ENCODE measurements at places on chromosomes 4 and X. TPM values are rescaled to one million over a fixed set of nuclear protein-coding genes. Genes with fewer than 3 reads are reported as not detected.

DNA sequence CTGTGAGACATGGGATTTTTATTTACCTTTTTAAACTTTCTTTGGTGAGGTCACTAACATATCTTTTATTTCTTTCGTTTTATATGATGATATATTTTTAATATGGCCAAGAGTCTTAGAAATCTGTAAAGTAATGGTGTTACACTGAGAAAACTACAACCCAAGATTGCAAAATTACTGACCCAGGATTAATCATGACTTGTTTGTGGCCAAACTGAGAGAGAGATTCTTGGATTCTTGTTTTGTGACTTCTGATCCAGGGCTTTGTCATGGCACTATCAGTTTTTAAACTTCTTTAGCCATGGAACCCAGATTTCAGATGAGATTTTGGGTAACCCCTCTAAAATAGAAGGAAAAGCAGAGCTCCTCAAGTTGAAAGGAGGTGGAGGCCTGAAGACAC lies 42.0 kb downstream of the SGMS2 start:
- DNase-seq = no peak

DNA sequence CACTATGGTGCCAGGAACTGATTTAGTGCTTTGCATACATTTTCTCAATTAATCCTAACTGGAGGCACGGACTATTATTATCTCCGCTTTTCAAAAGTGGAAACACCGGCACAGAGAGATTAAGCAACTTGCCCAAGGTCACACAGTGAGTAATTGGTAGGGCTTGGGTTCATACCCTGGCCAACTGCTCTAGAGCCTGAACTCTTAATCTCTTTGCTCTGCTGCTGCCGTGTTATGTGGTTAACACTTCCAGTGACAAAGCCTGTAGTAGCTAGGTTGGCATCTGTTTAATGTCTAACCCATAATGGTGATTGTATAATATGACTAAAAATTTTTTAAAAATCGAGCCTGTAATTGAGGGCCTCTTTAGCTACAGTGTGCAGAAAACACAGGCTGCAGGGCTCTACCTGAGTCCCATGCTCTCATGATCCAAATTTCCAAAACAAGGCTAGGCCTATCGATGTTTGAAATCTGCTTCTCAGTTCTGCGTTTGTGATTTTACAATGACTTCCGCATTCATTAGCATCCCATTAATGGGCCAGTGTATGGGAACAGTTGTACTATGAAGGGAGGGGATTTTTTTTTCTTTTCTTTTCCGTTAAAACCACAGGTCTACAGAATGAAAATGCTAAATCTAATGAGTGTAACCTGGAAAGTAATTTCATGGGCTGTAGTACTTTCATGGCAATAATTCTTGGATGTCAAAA lies 219.3 kb upstream of the JADE1 start:
- DNase-seq = no peak

DNA sequence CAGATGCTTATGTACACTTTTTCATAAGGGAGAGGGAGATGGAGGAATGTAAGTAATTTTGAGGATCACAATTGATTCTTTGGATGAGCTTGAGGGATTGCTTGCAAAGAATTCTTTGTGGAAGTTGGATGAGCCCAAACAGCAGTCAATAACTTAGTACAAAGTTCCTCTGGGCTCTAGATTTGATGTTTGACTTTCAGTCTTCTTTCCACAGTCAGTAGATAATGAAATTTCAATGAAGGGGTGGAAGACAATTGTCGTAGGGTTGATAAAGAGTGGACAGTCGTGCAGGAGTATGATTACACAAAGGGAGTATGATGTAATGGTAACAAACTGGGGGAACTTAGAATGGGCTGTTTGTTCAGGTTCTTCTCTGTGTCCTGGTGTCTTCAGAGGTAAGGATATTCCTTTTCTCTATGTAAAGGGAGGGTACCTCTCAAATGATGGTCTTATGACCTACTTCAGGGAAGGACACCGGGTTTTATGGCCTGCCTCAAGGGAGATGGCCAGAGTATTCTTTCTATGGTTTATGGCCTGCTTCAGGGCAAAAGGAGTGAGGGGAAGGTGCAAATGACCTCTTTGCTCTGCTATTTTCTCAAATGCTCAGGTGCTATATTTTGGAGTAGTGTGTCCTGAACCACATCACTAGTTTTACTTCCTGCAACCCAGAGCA lies 1.7 kb upstream of the ABRAXAS1 start:
- no peak for DNase-seq

DNA sequence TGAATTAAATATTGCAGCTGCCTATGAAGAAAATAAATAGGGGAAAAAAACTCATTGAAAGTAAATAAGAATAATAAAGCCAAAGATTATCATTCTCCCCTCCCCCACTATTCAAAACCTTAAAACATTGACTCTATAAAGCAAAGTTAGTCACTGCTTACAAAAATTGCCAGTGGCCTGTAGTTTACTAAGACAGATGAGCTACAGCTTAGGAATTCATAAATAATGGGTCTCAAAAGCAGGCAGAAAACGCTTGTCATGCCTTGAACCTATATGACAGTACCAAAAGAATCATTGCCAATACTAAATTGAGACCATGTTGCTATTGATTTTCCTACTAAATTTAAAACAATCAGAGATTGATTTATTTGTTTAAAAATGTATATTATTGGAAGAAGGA lies 78.9 kb downstream of the SLC10A7 start:
- DNase-seq = no peak

DNA sequence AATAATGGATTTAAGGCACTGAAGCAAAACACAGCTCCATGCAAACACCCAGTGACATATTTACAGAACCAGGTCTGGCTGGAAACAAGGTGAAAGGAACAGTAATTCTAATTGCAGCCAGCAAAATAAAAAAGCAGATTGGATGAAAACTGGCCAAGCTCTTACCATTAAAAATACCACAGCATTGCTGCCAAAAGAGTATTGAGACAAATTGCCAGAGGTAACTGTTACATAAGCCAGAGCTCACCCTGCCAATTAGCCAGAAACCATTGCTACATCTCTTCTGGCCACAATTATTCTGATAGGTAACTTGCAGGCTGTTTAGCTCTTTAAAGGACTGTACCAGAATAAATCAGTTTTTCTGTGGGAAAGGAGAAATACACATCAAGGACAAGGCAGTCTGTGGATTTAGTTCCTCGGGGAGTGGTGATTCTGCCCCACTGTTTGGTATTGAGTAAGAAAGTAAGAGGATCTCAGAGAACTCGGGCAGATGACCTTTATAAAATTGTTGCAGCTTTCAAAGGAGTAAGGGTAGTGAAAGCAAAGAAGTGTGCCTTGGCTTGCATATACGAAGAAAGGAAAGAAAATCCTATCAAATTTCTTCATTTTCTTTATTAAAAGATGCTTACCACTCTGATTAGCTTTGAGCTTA lies 369.5 kb downstream of the PPP3CA start:
- DNase-seq = no peak

GRCh38 chrX:672931-673330 lies 42.3 kb downstream of the SHOX start:
- DNase-seq = no peak

DNA sequence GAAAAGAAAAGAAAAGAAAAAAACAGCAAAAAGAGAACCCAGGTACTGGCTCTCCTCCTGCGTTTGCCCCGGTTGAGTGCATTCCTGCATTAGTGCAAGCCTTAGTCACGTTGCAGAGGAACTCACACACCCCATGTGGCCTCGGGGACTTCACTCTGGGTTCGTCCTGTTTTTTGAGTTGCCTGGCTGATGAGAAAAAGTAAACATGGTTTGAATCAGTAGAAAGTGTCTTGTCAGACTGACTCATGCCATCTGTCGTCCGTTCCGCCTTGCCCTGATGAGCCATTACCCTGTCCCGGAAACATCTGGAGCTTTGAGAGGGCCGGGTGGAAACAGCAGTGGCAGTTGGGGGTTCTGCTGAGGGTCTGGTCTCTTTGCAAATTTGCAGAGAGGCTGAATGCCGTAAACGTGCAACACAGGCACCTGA lies 16.3 kb downstream of the CD99 start:
- DNase-seq = peak; percentile 74

- DNase-seq = no peak
Measured at GRCh38 chrX:79139446-79139845, 5.0 kb upstream of the GPR174 start.

DNA sequence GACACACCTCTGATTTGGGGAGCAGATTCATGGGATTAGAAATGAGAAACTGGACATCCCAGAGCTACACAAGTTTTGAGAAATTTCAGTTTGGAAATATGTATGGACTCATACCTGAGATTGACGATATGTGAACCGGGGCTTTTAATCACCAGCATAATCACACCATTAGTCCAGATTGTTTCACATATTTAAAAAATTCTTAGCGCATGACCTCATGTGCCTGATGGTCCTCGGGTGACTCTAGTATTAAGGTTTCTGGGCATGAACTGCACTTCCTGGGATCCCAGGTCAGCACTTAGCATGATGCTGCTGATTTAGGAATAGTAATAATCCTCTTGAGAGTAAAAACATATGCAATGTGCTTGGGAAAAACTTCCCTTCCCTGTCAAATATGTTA lies 91.9 kb upstream of the BCOR start:
- no peak for DNase-seq

- no peak for DNase-seq
Measured at GRCh38 chrX:29065477-29065876, 478.2 kb downstream of the IL1RAPL1 start.

- DNase-seq = no peak
Measured at GRCh38 chr4:103918214-103918613, 198.4 kb upstream of the TACR3 start.

DNA sequence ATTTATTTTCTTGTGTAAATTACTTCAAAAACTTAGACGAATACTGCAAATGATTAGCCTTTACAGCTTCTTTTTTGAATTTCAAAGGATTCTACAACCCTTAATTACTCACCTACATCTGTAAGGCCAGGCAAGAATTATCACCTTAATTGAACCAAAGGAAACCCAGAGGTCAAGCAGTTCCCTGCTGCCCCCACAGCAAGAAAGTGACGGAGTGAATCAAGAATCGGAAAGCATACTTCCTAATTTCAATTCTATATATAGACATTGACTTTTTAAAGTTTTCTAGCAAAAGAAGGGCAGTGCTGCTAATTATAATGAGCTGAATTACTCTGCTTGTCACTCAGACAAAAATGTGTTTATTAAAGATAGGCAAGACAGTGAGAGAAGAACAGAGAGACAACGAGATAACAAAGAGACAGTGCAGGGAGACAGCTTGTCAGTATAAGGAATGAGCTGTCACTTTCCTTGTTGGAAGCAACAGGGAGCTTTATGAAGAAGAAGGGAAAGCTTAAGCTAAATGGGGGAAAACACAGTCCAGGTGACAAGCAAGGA lies 47.5 kb upstream of the SPANXN4 start:
- DNase-seq = no peak

DNA sequence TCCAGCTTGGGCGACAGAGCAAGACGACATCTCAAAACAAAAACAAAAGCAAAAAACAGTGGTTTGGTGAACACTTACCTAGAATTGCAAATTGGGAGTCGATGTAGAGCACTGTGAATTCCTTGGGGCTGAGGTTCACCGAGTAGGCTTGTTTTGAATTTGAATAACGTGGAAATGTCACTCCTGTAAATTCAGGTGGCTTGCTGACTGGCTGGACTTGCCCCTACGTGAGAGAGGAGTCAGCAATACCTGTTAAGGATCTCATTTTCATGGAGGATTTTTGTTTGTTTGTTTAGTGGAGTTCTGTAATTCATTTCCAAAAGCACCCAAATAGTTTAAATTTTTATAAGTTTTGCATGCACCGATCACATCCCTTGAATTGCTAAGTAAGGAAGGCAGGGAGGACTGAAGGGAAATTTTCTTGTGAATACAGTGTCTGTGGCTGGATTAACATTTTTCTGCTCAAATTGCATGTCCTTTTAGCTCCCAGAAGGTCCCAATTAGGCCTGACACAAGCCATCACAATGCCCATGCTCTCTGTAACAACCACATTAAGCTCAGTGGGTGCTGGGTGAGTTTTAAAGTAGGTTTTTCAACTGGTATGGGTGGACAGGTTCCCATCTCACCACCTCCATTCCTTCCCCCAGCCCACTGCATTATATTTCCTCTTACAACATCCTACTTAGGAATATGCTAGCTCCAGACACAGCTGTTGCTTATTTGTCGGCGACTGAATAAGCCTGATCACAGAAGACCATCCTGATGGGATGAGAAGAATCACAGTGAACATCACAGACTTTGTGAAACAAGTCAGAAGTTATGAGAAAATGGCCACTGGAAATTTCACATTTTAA lies 58.5 kb upstream of the TTC29 start:
- DNase-seq = no peak

DNA sequence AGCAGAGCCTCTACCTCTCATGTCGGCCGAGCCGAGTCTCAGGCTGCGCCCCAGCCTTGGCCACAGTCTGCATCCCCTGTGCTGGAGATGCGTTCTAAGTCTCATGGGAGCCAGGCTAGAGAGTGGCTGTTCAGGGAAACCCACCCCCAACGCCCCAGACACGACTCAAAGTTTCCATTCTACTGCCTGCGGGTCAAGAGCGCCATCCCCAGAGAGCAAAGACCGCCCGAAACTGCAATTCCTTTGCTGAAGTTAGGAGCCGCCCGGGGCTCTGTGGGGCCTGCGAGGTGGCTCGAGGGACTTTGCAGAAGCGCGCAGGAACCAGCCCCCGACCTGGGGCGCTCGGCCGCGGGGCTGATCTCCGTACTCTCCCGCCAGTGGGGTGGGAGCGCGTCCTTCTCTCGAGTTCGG lies 10.0 kb upstream of the ELF4 start:
- DNase-seq = no peak

DNA sequence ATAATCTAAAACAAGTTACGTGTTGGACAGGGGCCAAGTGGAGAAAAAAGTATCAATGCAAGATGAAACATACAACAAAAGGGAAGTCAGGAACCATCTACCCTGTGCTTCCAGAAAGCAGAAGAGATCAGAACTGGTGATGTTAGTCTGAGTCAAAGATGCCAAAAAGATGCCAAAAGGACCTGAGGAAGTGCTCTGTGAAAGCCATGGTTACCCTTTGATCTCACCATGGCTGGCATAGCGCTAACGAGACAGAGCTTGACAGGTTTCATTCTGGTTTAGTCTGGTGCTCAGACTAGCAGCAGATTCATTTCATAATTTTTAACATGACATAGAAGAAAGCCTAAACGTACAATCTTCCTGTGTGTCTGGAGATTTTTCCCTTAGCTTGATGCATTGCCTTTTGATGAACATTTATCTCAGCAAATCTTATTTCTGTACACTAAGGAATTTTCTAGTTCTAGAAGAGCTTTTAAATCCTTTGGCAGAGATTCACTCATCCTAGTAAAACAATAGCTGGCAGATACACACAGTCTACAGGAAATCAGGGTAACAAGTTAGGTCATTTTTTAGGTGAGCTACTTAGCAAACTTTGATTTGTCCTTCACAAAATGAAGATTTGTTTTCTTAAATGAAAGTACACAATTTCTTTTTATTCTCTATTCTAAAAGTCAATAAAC lies 87.7 kb downstream of the COL25A1 start:
- no peak for DNase-seq

- no peak for DNase-seq
Measured at GRCh38 chr4:142035566-142035965, 399.2 kb downstream of the IL15 start.

DDIT4L gene
- total RNA-seq = 6.1 TPM

COL25A1 gene
- total RNA-seq = 8.1 TPM

ATOH1 gene
- total RNA-seq = not detected

RASSF6 gene
- total RNA-seq = not detected

CBR4 gene
- 20.5 TPM for total RNA-seq

PARM1 gene
- 202 TPM for total RNA-seq

RNF128 gene
- not detected for total RNA-seq

AFM gene
- total RNA-seq = not detected

RAB41 gene
- total RNA-seq = not detected

POU4F2 gene
- not detected for total RNA-seq

SPANXA2 gene
- total RNA-seq = not detected

HHIP gene
- total RNA-seq = 1.6 TPM

TIGD2 gene
- 2.2 TPM for total RNA-seq
